ENCODE measurements at places on chromosomes 6 and 20.

DNA sequence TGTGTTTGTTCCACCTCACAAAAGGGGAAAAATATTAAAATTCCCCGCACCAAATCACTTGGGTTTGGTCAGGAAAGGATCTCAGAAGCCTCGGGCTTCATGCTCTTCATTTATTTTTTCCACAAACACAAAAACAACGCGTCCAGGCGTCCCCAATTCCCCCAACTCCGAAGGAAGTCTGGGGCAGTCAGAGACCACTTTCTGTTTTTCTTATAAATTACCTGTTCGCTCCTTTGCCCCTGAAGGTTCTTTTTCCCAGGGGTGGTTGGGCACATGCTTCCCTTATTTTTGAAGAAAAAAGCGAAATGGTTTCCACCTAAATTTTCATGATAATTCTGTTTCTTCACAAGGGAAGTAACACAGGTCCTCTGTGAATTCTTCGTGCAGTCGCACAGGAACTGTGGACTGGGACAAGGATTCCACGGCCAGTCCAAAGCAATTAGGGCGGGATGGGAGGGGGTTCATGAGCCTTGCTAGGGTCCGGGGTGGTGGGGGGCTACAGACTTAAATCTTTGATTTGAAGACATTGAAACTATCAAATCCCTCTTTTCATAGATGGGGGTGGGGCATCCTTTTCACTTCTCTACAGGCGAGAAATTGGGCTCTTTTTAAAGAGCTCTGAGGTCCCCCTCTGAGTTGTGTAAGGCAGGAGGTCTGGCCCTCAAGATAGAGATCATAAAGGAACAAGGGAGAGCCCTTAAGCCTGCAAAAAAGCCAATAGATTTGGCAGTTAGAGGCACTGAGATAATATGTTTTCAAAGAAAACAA lies 30.5 kb upstream of the HFE start:
- no peak for DNase-seq
- H3K27me3 ChIP-seq: no peaks in the 10 kb centered on the region
- peaks cover 22% of the 10 kb centered on the region for H3K4me1 ChIP-seq

GRCh38 chr6:109381061-109381746 lies 1.1 kb downstream of the CD164 start:
- no peak for DNase-seq
- no peaks in the 10 kb centered on the region for H3K27me3 ChIP-seq
- peaks cover 44% of the 10 kb centered on the region for H3K4me1 ChIP-seq

GRCh38 chr20:20747298-20747697 lies 34.9 kb upstream of the RALGAPA2 start:
- peaks cover 21% of the 10 kb centered on the region for H3K4me1 ChIP-seq
- H3K27ac ChIP-seq: no peak overlapping the region
- H3K36me3 ChIP-seq: no peaks in the 10 kb centered on the region

GRCh38 chr20:32523613-32524213 lies 61.4 kb downstream of the NOL4L start:
- no peak overlapping the region for H3K27ac ChIP-seq
- peaks cover 22% of the 10 kb centered on the region for H3K4me1 ChIP-seq
- H3K36me3 ChIP-seq: no peaks in the 10 kb centered on the region
- H3K27me3 ChIP-seq: peaks cover 14% of the 10 kb centered on the region
- no peak overlapping the region for H3K4me3 ChIP-seq
- no peak for DNase-seq

GRCh38 chr6:132286298-132287019 lies 114.8 kb downstream of the MOXD1 start:
- no peak overlapping the region for H3K27ac ChIP-seq
- DNase-seq: no peak
- no peak overlapping the region for H3K4me3 ChIP-seq
- no peaks in the 10 kb centered on the region for H3K4me1 ChIP-seq
- no peaks in the 10 kb centered on the region for H3K27me3 ChIP-seq

GRCh38 chr20:59774921-59775686 lies 158.3 kb downstream of the SYCP2 start:
- peaks cover 8% of the 10 kb centered on the region for H3K27me3 ChIP-seq
- DNase-seq: peak; percentile 72
- H3K4me3 ChIP-seq: no peak overlapping the region
- H3K27ac ChIP-seq: no peak overlapping the region
- no peaks in the 10 kb centered on the region for H3K36me3 ChIP-seq

- H3K27me3 ChIP-seq: no peaks in the 10 kb centered on the region
- no peak for DNase-seq
- no peaks in the 10 kb centered on the region for H3K4me1 ChIP-seq
- H3K27ac ChIP-seq: no peak overlapping the region
These were observed 89.9 kb upstream of the ECI2 start for GRCh38 chr6:4225161-4225872.

- H3K27me3 ChIP-seq: no peaks in the 10 kb centered on the region
- no peak overlapping the region for H3K27ac ChIP-seq
- H3K36me3 ChIP-seq: no peaks in the 10 kb centered on the region
- peaks cover 4% of the 10 kb centered on the region for H3K4me1 ChIP-seq
- no peak overlapping the region for H3K4me3 ChIP-seq
These were observed 135.2 kb downstream of the ELOVL4 start for GRCh38 chr6:79812195-79812594.

- H3K4me1 ChIP-seq: no peaks in the 10 kb centered on the region
- H3K27me3 ChIP-seq: no peaks in the 10 kb centered on the region
- H3K36me3 ChIP-seq: no peaks in the 10 kb centered on the region
- no peak overlapping the region for H3K4me3 ChIP-seq
- no peak for DNase-seq
These were observed 201.2 kb upstream of the MYLIP start for GRCh38 chr6:15927531-15928225.

DNA sequence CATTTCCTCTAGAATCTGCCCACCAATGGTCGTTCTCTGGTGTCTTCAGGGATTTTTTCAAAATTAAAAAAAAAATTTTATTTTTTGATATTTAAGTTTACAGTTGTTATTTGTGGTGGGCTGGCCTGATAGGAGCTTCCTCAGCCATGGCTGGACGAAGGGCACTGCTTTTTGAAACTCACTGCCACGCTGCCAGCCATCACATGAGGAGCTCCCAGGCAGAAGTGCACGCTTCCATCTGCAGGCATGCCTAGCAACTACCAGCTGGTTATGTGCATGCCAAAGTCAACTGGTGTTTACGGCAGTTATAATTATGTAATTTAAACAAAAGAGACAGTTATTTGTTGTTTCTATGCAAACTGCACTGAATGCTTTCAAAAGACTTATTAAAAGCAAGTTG lies 105.1 kb downstream of the IRF4 start:
- no peaks in the 10 kb centered on the region for H3K4me1 ChIP-seq
- H3K27me3 ChIP-seq: no peaks in the 10 kb centered on the region
- H3K4me3 ChIP-seq: no peak overlapping the region

- no peak for DNase-seq
- H3K4me3 ChIP-seq: no peak overlapping the region
- no peaks in the 10 kb centered on the region for H3K4me1 ChIP-seq
- no peaks in the 10 kb centered on the region for H3K36me3 ChIP-seq
These were observed 140.7 kb upstream of the STXBP5 start for GRCh38 chr6:147063469-147064031.

DNA sequence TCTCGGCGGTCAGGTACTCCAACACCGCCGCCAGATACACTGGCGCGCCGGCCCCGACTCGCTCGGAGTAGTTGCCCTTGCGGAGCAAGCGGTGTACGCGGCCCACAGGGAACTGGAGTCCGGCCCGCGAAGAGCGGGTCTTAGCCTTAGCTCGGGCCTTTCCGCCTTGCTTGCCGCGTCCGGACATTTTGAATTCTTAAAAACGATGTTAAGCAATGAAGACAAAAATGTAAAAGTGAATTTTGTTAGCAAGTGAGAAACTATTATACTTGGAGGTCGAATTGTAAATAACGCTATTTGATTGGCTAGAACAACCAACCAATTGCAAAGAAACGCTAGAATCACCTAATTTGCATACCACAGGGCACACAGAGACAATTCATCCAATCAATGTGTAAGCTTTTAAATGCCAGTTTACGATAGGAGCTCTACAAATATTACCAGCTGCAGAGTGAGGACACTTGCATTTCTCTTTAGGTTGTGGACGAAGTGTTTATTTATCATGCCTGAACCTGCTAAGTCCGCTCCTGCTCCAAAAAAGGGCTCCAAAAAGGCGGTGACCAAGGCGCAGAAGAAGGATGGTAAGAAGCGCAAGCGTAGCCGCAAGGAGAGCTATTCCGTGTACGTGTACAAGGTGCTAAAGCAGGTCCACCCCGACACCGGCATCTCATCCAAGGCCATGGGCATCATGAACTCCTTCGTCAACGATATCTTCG lies 112.0 kb downstream of the HFE start:
- peak overlapping the region; percentile 96 for H3K27ac ChIP-seq
- peaks cover 48% of the 10 kb centered on the region for H3K27me3 ChIP-seq
- no peak for DNase-seq

GRCh38 chr6:110232450-110232849 lies 52.2 kb downstream of the CDC40 start:
- H3K4me1 ChIP-seq: no peaks in the 10 kb centered on the region
- no peak for DNase-seq
- no peak overlapping the region for H3K27ac ChIP-seq
- H3K27me3 ChIP-seq: no peaks in the 10 kb centered on the region
- H3K36me3 ChIP-seq: peaks cover 25% of the 10 kb centered on the region
- H3K4me3 ChIP-seq: no peak overlapping the region

- H3K36me3 ChIP-seq: no peaks in the 10 kb centered on the region
- no peaks in the 10 kb centered on the region for H3K4me1 ChIP-seq
- no peak for DNase-seq
- H3K27ac ChIP-seq: no peak overlapping the region
- H3K27me3 ChIP-seq: no peaks in the 10 kb centered on the region
These were observed 107.8 kb downstream of the MAP3K5 start for GRCh38 chr6:136684466-136684865.

- no peaks in the 10 kb centered on the region for H3K36me3 ChIP-seq
- H3K27me3 ChIP-seq: no peaks in the 10 kb centered on the region
- DNase-seq: no peak
- no peak overlapping the region for H3K27ac ChIP-seq
- no peak overlapping the region for H3K4me3 ChIP-seq
These were observed 50.4 kb downstream of the NOL4L start for GRCh38 chr20:32534661-32535240.

GRCh38 chr6:21045135-21045700 lies 511.0 kb downstream of the CDKAL1 start:
- H3K36me3 ChIP-seq: no peaks in the 10 kb centered on the region
- H3K27me3 ChIP-seq: no peaks in the 10 kb centered on the region
- DNase-seq: no peak
- no peak overlapping the region for H3K4me3 ChIP-seq

DNA sequence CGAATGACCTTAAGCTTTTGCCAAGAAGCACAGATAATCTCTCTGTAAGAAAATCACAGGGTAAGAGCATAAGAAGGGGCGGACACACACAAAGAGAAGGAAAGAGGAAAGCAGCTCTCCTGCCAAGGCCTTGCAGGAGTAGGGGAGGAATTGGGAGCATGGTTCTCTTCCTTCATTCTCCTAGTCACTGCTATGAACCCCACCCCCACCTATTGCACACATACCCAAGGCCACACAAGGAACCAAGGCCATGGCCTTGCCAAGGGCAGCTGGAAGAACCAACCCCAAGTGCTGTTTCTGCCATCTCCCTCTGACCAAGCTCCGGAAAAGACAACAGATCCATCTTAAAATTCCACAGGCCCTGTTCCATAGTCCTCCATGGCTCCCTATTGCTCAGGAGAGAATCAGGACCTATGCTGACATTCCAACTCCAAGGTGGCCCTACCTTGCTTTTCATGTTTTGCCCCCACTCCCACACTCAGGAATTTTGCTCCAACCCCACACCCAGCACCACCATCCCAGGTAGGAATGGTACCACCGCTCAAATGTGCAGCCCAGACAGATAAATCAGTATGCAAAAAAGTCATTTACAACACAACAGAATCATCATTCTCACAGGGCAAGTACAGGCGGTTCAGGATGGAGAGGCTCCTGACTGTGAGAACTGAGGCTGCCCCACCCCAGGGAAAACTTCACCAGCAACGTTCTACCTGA lies 31.3 kb downstream of the TRAM2 start:
- no peaks in the 10 kb centered on the region for H3K36me3 ChIP-seq
- H3K4me3 ChIP-seq: no peak overlapping the region
- H3K27me3 ChIP-seq: no peaks in the 10 kb centered on the region
- no peak for DNase-seq
- peak overlapping the region; percentile 54 for H3K27ac ChIP-seq

GRCh38 chr20:57662456-57663240 lies 42.4 kb upstream of the ZBP1 start:
- DNase-seq: peak; percentile 64
- H3K27ac ChIP-seq: no peak overlapping the region
- peaks cover 28% of the 10 kb centered on the region for H3K4me1 ChIP-seq
- no peaks in the 10 kb centered on the region for H3K27me3 ChIP-seq

DNA sequence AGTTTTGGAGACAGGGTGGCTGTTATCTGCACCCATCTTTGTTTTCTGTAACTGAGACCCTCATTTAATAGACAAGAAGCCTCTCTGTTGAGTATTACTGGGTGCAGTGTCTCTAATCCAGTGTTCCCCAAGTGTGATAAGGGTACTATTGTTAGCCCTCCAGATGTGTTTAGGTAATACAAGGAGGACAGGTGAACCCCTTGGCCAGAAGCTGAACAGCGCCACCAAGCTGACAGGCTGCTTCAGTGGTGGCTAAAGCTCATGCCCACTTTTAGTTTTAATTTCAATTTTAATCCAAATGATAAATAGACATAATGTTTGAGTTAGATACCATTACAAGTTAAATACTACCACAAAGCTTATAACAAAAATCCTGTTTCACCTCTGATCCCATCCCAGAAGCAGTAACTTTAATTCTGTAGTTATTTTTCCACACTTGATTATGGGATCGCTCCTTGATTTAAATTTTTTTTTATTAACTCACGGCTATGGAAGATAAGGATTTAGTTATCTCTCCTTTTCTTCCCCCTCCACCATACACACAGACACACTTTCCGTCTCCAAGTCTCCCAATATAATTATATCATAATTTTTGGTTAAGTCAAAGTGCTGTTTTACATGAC lies 8.4 kb upstream of the STK35 start:
- no peaks in the 10 kb centered on the region for H3K36me3 ChIP-seq
- H3K4me3 ChIP-seq: no peak overlapping the region
- peaks cover 50% of the 10 kb centered on the region for H3K27me3 ChIP-seq
- H3K27ac ChIP-seq: no peak overlapping the region

DNA sequence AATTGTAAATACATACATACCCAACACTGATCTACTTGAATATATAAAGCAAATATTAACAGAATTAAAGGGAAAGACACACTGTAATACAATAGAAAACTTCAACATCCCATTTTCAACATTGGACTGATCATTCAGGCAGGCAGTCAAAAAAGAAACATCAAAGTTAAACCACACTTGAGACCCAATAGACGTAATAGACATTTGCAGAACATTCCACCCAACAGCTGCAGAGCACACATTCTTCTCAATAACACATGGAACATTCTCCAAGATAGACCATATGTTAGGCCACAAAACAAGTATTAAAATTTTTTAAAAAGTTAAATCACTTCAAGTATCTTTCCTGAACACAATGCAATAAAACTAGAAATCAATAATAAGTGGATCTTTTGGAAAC lies 698.2 kb downstream of the COL12A1 start:
- DNase-seq: no peak
- no peaks in the 10 kb centered on the region for H3K4me1 ChIP-seq
- no peak overlapping the region for H3K4me3 ChIP-seq
- H3K27ac ChIP-seq: no peak overlapping the region
- no peaks in the 10 kb centered on the region for H3K36me3 ChIP-seq

All from suprapubic skin (tissue), 4 donors.